ENCODE measurements at places on chromosomes 12 and 14.
A peak's percentile ranks its signal among the peaks of the same experiment; 100 is the strongest.

GRCh38 chr12:82874945-82875344 lies 188.2 kb downstream of the TMTC2 start:
- no peak for DNase-seq

DNA sequence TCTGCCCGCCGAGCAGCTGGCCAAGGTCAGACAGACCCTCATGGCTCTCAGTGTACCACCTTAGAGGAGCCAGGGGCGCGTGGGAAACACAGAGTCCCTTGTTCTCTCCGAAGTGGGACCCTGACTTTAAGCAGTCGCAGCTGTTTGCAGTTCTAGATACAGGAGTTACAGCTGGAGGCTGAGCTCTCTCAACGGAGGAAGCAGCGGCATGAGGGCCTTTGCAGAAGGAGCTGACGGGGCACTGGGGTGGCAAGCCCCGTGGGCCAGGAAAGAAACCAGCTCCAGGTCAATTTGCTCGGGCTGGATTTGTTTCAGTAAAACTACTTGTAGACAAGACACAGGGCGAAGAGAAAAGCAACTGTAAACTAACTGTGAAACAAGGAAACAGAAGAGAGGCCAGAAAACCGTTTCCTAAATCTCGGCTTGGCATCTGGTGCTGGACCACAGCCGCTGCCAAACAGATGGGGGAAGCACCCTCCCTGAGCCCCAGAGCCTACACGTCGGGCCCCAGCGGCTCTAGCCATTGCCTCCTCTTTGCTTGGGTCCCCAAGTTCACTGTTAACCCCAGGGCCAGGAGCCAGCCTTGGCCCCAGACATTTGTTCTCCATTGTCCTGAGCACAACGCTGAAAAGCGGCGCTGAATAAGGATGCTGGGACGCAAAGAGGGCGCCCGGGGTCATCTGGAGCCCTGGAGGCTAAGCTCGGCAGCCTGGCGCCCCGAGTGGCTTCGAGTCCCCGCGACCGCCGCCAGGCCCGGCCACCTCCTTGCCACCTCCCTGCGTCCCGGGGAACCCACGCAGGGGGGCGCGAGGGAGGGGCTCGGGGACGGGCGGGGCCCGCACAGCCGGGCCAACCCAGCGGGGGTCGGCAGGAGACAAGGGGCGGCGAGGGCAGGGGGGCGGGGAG lies 914 bp upstream of the PACS2 start:
- no peak for DNase-seq

DNA sequence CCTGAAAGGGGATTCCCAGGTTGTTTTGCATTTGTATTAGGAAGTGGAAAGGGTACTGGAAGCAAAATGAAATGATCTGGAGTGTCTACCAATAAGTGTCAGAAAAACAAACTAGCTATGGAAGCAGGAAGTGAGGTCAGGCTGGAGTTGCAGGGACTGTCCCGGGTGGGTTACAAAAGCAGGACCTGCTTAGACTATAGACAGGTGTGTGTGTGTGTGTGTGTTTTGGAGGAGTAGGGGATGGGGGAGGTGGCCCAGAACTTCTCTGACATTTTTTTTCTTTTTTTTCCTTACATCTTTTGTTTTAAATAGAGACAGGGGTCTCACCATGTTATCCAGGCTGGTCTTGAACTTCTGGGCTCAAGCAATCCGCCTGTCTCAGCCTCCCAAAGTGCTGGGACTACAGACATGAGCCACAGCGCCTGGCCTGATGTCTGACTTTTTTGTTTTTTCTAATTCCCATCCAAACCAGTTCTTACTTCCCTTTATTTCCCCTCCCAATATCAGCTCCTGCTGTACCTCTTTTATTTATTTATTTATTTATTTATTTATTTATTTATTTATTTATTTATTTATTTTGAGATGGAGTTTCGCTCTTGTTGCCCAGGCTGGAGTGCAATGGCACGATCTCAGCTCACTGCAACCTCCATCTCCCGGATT lies 512 bp upstream of the RND1 start:
- DNase-seq, result no peak

- no peak for DNase-seq
Observed at GRCh38 chr12:73998894-73999293, 538.7 kb upstream of the ATXN7L3B start.

DNA sequence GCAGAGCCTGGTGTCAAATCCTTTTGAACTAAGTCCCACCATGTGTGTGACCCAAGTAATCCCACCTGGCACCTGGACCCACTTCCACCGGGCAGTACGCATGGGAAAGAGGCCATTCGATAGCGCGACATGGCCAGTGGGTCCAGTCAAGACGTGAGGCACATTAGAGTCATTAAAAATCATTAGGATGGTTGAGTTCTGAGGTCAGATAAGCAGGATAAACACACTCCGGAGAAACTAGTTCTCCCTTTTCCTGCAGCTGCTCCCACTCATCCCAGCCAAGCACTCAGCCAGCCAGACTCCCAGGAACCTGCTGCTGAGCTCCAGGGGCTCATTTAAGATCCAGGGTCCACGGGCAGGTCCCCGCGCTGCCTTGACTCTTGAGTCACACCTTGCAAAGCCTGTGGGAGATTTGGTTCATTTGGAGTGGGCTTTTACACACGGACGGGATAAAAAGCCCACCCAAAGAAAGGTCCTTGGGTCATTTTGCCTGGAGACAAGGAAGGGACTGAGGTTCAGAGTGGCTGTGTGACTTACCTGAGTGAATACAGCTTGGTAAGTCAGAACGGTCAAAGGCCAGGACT lies 313.9 kb downstream of the BCL11B start:
- no peak for DNase-seq

- no peak for DNase-seq
Observed at GRCh38 chr14:42980419-42980818, 1373.7 kb downstream of the LRFN5 start.

- DNase-seq, result no peak
Observed at GRCh38 chr14:40762685-40763084, 844.0 kb upstream of the LRFN5 start.

DNA sequence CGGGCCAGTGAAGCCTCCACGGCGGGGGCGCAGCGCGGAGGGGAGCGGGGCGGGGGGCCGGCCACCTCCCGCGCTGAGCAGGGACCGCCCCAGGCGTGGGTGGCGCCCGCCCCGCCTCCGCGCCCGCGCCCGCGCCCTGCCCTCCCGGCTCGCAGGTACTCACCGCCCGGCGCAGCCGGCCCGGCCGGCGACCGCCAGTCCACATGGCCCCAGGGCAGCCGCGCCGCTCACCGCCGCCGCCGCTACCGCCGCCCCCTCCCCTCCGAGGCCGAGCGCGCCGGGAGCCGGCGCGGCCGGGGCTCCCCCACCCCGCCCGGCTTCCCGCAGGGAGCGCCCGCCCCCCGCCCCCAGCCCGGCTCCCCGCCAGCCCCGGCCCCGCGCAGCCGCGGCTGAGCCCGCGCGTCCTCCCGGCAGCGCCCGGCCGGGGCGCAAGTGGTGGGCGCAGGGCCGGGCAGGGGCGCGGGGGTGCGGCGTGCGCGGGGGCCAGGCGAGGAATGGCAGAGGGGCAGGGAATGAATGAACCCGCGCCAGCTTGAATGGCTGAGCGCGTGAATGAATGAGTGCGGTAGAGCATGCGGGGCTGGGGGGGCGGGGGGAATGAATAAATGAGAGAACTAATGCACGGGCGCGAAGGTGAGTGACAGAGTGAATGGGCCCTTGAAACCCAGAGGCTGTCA lies at the start of gene BEGAIN:
Gene BEGAIN (minus strand): TSS at position 332 of the 677 bp plus-strand sequence. CDS start 127 bp downstream, at position 205.
- DNase-seq, result no peak

DNA sequence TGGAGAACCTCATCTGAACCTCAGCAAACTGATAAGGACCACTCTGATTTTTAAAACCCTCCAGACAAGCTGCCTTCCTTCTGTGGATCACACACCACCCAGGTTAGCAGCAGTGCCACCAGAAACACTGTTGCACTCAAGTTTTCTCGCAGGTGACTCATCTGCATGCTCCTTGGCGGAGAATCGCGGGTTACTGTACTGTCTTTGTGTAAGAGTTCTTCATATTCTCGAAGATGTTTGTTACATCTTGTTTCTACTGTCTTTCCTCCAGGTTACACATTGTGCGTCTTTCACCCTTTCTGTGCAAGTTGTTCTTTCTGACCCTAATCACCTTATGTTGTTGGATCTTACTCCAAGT lies 331.2 kb downstream of the CACNA1C start:
- DNase-seq, result no peak

DNA sequence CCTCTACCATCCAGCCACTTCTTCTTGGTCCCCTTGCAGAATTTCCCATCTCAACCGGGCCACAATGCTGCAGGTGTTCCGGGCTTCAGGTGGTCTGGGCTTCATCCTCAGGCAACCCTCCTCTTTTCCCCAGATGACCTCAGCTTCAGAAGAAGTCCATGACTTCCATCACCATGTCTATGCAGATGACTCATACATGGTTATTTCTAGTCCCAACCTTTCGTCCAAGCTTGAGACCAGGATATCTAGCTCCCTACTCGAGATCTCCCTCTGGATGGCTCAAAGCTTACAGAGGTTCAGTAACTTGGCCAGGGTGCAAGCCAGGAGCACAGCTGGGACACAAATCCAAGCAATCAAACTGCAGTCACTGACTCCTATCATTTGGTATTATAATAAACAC lies 154.6 kb upstream of the NOS1 start:
- no peak for DNase-seq

GRCh38 chr12:114440270-114441038 lies 34.5 kb upstream of the TBX5 start:
- no peak for DNase-seq

DNA sequence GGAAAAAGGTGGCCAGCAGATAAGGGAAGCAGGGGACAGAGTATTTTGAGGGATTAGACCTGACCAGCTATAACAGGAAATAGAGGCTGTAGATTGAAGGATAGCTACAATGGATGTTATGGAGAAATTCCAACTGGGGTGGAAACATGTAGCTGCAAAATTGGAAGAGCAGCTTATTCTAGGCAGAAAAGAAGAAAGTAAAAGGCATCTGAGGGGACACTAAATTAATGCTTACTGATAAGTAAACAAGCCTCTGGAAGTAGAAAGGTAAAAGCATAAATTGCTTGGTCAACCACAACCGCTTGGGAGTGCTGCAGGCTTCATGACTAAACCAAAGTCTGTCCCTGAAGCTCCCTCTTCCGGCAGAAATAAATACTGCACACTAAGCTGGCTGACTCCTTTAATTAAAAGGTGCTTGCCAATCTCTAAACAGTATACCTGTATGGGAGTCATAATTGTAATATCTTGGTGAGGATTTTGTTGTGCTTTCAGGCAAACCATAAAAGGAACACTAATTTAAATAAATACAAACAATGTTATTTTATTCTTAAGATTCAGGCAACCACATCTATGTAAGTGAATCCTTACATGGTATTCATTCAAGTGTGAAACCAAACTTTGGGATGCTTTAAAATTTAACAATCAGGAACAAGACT lies 7.7 kb downstream of the UBC start:
- DNase-seq, result peak; percentile 78

DNA sequence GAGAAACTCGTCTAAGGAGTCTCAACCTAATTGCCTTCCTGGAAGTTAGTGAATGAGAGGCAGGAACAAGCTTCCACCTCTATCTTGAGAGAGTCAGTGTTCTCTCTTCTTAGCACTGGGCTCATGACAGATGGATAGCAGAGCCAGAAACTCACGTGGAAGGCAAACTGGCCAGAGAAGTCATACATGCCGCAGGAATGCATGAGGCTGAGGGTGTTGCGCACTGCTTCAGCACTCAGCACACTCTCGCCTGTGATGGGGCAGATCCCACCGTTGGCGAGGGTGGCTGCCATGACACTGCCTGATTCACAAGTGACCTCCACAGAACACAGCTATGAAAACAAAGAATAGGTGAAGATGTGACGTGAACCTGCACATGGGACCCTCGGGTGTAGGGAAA lies 6.0 kb downstream of the SPRYD4 start:
- no peak for DNase-seq

DNA sequence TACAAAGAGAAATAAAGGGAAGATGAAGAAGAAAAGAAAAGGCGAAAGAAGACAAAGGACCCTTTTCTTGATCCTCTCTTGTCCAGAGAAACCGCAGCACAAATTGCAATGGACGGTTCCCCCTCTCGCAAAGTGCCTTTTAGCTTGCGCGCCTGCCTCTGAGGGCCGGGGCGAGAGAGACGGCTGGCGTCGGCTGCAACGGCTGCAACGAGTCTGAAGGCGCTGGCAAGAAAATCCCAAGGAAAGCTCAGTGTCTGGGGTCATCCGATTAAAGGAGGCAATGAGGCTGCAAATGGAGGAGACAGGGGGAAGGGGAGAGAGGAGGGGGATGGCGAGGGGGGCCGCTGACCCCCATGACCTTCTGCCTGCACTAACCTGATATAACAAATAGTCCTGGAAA lies 671.5 kb downstream of the MED13L start:
- DNase-seq, result no peak

- DNase-seq, result no peak
Observed at GRCh38 chr14:59247801-59248584, 59.5 kb downstream of the DAAM1 start.

GRCh38 chr12:111238075-111238734 lies 130.7 kb downstream of the PHETA1 start:
- DNase-seq, result no peak

- no peak for DNase-seq
Observed at GRCh38 chr12:39401459-39401858, 41.5 kb downstream of the KIF21A start.

- DNase-seq, result no peak
Observed at GRCh38 chr12:107622001-107622400, 63.6 kb upstream of the PWP1 start.

DNA sequence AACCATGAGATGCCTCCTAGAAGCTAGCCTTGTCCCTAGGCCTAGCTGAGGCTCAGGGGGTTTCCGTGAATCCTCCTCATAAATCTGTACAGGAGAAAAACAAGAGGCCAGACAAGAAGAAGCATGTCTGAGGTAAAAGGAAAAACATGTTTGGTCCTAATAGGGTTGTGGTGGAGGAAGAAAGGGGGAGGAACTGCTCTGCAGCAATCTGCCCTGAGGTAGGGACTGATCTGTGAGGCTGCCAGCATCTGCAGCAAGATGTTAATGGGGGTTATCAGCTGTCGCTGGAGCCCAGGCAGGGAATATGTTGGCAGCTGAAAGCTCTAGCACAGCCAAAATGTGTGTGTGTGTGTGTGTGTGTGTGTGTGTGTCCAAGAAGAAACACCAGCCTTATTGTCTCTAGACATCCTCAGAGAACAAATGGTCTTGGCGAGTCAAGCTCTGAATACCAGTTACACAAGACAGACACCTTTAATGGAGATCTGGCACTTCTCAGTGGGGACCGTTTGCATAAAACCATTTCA lies 218.5 kb downstream of the NUAK1 start:
- DNase-seq, result no peak

GRCh38 chr12:114400361-114400811 lies 5.6 kb downstream of the TBX5 start:
- DNase-seq, result no peak

GRCh38 chr12:24721191-24721590 lies 227.7 kb downstream of the BCAT1 start:
- DNase-seq, result no peak
